NCI-H1417 (cell line): ENCODE measurements at places on chromosomes 7 and 10.

DNA sequence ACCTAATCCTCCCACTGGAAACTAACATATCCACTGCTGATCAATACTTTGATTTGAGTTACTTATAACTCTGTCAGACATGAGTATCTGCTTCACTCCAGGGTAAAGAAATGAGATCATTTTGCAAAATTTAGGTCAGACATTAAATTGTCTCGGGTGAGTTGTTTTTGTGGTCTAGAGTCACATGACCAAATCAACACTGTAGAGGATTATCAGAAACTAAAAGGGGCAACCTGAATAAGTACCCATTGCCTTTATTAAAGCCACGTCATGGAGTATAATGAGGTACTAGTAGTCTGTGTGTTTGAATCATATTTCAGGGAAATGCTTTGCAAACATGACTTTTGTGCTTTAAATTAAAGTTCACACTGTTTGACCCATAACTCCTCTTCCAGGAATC, 107.7 kb upstream of the ADO start:
- DNase-seq, result no peak

DNA sequence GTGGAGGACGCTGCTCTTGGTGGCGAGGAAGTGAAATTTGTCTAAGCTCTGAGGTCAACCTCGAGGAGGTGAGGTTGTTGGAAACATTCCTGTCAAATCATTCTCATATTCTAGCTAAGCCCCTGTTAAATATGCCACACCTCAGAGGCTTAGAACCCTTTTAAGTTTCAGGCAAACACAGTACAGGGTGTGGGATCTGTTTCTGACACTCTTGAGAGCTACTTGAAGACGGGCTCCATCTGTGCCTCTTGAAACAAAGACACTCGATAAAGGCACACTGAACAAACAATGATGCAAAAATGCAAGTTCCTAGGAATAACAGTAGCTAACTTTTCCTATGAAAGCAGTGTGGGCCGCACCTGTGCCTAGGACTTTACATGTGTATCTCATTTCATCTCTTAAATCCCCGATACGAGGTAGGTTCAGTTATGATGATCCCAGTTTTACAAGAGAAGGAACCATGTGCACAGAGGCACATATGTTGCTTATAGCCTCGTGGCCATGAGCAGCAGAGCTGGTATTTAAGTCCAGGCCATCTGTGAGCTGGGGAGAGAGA, 299.2 kb downstream of the CCDC3 start:
- DNase-seq, result peak; percentile 8

DNA sequence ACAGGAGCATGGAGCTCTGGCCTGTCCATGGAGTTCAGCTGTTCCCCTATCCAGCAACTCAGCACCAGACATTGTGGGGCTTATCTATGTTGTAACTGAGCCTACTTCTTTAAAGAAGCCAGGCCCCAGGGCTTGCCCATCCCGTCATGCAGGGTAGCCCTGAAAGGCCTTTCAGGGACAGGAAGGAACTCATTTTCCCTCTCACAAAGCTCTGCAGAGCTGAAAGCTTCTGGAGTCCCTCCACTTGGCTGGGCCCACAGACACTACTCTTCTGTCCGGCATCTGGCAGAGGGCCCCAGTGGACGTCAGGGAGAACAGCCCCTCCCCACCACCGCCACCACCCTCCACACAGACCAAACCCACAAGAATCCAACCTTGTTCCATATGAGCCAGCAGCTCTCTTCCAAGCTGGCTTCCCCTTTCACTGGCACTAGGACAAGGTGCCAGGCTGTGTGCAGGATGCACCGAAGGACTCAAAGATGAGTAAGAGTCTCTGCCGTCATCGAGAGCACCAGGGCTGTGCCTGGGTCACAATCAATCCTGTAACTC, 33.1 kb downstream of the DENND2A start:
- DNase-seq, result no peak

DNA sequence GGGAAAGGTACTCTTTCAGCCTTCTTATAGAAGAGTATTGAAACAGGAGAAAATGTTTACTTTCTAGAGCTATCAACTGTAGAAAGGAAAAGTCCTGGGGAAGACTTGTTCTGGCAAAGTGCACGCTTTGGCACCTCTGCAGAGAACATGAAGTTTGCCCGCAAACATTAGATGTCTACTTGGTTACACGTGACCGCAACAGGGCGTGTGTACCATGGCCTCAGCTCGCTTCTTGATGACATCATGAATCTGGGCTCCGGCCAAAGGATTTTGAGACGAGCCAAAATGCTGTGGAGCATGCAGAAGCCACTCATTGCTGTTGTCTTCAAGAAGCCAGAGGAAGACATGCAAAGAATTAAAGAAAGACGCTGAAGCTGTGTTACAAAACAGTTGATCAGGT, 8.6 kb upstream of the TAS2R60 start:
- no peak for DNase-seq

DNA sequence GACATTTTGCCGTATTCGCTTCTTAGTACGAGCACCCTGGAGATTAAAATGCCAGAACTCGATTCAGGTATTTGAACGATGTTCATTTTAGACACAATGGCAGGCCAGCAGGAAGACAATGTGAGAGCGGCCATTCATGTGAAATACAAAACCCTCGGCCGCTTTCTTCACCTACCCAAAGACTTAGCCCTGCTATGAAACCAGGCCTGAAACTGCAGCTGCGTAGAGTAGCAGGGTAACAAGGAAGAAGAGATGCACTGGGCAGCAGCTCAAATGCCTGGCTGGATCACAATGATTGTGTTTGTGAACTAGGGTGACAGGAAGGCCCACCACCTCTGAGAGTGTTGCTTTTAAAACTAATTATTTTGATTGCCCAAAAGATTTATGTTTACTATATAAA, 234.8 kb downstream of the TRIL start:
- DNase-seq, result no peak

- no peak for DNase-seq
Observed at GRCh38 chr10:48740988-48741387, 56.3 kb downstream of the WDFY4 start.
